ENCODE measurements at places on chromosomes 12 and 14.

DNA sequence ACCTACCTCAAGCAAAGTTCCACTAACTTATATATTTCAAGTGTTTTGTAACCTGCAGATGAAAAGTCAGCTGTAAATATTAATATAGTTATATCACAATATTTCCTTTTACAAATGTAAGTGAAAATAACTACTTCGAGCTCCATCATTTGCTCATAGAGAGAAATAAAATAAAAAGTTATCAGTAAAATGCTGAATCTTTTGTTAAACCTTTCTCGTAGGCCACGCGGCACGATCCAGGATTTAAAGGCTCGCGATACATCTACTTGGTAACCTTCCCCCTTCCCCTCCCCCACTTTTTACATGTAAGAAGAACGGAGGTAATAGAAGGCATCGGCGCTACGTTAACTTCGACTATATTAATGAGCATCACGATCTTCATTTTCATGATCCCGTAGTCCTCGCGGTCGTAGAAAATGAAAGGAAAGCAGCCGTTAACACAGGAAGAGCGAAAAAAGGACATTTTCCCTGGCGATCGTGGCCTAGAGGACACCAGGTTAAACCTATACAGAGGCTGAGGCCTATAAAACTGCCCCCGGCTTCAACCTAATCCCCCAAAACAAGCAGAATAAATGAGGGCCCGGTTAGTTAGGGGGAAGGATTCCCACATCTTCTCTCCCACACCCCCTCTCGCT lies 508 bp downstream of the HNRNPC start:
- DNase-seq, result no peak

DNA sequence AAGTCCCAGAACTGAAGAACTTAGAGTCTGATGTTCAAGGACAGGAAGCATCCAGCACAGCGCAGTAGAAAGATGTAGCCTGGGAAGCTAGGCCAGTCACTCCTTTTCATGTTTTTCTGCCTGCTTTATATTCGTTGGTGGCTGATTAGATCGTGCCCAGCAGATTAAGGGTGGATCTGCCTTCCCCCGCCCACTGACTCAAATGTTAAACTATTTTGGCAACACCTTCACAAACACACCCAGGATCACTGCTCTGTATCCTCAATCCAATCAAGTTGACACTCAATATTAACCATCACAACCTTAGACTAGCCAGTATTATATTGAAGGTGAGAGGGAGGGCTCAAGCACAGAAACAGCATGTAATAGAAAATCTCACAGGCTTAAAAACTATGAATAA lies 222.9 kb downstream of the C12orf50 start:
- DNase-seq, result no peak

DNA sequence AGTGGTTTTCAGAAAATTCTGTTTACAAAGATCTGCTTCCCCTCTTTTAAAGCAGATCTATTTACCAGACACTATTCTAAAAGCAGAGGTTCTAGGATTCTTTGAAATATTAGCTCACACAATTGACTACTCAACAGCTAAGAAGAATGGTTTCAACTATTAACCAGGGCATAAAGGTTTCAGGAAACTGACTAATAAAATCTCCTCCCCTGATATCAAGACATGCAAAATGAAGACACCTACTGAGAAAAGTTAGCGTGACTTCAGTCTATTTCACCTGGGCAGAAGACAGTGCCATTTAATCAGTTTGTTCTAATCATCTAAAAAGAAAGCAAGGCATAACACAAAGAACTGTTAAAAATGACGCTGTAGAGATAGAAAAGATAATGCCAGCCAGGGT lies 22.2 kb downstream of the DAD1 start:
- DNase-seq, result no peak

DNA sequence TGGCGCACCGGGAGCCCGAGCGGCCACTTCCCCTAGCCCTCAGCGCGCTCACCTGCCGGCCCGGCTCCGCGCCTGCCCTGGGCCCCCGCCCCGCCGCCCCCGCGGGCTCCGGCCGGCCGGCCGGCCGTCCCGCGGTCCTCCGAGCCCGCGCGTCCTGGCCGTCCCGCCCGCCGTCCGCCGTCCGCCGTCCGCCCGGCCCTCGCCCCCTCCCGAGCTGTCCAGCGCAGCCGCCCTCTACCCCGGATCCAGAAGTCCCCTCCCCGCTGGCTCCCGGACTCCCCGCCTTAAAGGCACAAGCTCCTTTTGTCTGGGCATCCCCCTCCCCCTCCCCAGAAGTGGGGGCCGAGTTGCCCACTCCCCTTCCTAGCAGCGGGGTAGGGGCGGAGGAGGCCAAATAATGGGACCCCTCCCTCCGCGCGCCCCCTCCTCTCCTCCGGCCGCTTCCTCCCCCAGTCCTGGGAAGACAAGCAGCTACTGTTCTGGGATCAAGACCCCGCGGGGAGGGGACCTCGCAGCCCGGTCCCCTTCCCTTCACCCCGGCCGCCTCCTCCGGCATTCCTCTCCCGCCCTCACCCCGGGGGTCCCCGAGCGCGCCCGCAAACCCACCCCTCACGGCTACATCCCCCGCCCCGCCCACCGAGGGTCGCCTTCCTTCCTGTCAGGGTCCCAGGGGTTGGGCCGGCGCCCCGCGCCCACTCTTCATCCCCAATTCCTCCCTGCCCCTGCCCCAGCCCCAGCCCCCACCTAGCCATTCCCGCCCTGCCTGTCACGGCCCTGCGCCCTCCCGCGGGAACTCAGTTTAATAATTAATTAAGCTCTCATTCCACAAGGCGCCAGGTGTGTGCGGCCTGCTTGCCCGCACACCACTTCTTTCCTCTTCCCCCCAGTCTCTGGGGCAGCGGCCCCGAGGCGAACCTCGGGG lies at the start of gene ADCY6:
Gene ADCY6, minus strand, starts transcription at position 236 of the 922 bp plus-strand sequence. CDS start 5,655 bp downstream, outside the sequence.
- DNase-seq, result no peak

DNA sequence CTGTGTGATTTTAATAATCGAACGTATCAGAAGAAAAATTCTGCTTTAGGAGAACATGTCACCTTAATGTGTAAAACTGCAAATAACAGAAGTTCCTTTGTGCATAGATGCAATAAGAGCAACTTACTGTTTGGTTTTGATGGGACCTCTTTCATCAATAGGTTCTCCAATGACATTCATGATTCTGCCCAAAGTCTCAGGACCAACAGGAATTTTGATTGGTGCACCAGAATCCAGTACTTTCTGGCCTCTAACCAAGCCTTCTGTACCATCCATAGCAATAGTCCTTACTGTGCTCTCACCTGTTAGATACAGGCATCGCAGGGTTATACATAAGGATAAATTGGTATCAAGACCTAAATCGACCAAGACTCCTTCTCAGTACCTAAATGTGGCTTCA lies 1.1 kb downstream of the ATP5F1B start:
- DNase-seq, result no peak

DNA sequence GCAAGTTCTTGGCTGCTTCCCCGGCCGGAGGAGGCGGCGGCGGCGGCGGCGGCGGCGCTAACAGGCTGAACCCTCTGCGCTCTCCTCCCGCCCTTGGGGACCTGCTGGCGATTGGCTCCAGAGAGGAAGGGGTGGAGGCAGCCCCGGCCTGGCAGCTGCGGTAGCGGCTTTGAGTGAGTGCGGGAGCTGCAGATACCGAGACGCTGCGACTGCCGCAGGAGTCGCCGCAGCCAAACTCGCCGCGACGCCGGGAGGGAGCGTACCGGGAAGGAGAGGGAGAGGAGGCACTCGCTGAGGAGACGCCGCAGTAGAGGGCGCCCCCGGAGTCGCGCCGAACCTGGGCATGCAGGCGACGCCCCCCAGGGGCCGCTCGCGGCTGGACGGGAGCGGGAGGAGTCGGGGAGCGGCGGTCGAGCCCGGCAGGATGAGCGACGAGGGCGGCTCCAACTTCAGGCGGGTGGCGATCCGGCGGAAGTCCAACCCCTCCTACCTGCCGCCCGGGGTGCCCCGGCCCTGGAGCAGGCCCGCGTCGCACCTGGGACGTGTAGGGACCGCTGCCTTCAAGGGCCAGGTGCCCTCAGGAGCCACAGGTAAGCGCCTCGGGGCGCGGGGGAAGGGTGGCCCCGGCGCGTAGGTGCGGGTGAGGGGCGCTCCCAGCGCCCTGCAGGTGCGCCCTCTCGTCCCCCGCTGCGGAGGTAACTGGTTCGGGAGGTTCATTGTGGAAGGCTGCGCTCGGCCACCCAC lies at the start of gene FGD4:
Gene FGD4, plus strand, starts transcription at position 189 of the 744 bp plus-strand sequence.
- DNase-seq, result peak; percentile 13

- peak; percentile 3 for DNase-seq
These were observed 153.8 kb downstream of the MED13L start for GRCh38 chr12:116123451-116124258.

DNA sequence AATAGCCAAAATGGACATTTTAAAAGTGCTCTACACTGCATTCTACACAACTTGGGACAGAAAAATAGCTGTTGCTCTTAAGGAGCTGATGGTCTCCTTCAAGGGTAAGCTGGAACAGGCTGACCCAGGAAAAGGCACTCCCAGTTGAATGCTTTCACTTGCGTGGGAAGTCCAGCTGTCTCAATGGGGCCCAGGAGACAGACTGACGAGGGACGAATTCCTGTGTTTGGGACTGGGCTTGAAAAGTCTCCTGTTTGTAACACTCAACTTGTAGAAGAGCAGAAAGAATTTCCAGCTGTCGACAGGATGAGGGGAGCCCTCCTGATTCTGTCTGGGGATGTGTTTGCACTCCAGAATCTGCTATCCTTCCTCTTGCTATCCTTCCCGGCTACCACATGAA lies 180.8 kb downstream of the ZFP36L1 start:
- DNase-seq, result no peak

DNA sequence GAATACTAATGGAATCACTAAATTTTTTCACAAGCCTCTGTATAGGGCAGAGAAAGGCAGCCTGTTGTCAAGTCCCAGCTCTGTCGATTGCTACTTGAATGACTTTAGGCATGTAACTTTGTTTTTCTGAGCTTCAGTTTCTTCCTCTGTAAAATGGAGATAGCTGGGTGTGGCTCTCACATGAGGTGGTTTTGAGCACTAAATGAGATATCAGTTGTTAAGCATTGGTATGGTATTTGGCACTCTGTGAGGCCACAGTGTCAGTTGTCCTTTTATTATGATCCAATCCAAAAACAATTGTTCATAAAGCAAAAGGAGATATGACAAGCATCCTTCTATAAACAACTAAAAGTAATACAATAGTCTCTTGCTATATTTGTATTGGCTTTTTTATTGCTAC lies 120.6 kb downstream of the DUSP6 start:
- no peak for DNase-seq

DNA sequence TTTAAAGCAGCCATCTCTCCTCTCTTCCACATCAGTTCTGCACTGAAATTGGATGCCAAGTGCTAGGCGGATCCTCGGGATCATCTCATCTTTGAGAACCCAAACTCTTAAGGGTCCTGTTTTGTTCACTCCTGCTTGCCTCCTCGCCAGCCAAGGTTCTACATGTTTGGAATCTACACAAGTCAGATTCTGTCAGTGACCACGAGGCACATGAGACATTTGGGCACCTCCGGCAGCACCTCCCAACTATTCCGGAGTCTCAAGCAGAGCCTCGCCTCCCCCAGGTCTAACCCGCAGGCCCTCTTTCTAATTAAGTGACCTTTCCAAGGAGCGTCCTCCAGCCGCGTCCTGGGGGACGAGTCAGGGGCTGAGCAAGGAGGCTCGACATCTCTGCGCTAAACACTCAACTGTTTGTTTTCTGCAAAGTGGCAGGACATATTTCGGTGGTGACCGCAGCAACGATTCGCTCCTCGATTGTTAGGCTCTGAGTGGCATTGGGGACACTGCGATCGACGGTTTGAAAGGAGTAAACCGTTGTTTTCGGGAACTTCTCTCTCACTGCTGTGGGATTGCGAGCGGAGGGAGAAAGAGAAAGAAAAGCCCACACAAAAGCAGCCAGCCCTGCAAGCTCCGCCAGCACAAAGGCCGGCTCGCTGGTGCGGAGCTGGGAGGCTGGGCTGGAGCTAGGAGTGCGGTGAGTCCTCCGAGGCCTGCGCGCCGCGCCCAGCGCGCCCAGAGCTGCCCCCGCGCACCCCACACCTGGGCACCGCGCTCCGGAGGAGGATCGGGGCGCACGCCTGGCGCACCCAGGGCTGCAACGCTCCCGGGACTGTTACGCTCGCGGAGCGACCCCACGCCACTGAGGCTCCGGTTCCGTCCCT lies 640 bp downstream of the ARMH4 start:
- no peak for DNase-seq

DNA sequence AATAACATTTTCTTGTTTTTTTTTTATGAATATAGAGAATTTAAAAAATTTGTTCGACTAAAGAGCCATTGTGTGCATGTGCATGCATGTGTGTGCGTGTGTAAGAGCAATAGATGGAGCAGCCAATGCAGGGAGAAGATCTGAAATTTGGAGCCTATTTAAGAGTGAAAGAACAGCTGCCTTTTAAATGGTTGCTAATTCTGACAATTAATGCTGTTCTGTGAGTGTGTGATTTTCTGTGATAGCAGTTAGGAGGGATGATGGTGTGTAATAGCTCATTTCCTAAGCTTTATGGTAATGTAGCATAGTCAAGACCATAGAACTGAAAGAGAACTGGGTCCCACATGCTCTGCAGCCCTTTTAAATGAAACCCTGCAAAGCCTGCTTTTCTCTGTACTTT lies 137.9 kb downstream of the NRXN3 start:
- no peak for DNase-seq

GRCh38 chr12:78101946-78102635 lies 271.4 kb downstream of the NAV3 start:
- no peak for DNase-seq

DNA sequence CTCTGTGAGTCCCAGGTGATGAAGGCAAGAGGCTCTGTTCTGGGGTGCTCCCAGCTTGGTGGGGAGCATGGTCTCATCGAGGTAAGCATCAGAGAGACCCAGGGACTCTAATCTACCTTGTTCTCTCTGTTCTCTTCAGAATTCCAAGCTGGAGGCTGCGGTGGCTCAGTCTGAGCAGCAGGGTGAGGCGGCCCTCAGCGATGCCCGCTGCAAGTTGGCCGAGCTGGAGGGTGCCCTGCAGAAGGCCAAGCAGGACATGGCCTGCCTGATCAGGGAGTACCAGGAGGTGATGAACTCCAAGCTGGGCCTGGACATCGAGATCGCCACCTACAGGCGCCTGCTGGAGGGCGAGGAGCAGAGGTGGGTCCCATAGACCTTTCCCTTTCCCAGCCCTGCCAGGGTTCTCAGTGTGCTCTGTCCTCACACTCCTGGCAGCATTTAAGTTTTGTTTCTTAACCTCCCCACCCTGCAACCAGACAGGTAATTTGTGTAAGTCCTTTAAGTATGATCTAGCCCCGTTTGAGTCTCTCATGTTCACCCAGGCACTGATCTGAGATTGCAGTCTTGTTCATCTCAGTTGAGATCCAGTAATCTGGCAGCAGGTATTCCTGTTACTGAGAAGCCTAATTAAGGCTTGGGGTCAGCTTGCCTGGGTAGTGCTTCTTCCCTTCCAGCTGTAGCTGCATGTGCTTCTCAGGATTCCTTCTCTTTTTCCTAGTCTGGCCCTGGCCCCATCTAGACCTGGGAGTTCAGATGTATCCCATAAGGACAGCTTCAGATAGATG lies 14.8 kb upstream of the KRT81 start:
- no peak for DNase-seq

DNA sequence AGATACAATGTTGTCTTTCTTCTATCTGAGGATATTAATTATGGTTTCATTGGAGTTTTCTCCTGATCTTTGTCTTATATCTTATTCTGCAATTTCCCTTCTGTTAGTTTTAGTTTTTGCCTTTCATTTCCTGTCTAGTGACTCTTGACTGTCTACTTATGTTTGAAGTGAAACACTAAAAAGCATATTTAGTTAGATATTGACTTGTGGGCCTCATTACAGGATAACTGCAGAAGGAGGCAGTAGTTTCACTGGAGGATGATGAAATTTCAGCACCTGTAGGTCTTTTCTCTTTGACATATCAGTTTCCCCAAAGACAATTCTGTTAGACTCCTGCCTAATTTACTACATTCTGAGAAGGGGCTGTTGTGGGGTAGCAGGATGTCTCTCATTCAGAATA lies 97.5 kb upstream of the NEDD1 start:
- DNase-seq, result no peak

GRCh38 chr12:97368462-97369163 lies 94.0 kb upstream of the RMST start:
- no peak for DNase-seq

All from stimulated activated CD4-positive, alpha-beta T cell treated with anti-CD3 and anti-CD28 coated beads, Interleukin-15, amount 100 ng/mL, for 1 hour (primary cell).